ENCODE measurements at places on chromosomes 5 and 9.

- no peak for DNase-seq
Measured at GRCh38 chr9:18673179-18673578, 199.2 kb downstream of the ADAMTSL1 start.

- DNase-seq: no peak
Measured at GRCh38 chr5:502325-503079, 21.7 kb downstream of the SLC9A3 start.

DNA sequence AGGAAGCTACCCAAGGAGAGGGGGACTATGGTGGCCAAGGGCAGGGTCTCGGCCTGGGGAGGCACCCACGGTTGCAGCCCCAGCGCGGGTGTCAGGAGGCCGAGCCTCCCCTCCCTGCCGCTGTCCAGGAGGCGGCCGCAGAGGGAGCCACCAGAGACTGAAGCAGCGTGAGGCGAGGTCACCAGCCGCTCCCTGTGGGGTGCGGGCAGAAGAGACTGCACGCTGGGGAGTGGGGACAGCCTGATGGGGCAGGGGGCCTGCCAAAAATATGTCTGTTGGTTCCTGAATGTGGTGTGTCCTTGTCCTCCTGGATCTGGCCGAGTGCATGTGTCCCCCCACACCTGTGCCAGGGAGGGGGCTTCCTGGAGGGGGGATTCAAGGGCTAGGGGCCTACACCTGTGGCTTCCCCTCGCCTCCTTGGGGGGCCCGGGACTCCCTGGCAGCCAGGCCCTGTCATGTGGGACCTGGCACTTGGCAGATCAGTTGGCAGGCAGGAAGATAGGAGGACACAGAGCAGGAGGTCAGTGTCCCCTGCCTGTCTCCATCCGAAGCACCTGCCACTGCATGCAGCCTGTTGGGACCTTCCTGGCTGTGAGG, 131.2 kb downstream of the DAB2IP start:
- DNase-seq: no peak

GRCh38 chr9:82991671-82992070, 71.3 kb downstream of the RASEF start:
- no peak for DNase-seq

DNA sequence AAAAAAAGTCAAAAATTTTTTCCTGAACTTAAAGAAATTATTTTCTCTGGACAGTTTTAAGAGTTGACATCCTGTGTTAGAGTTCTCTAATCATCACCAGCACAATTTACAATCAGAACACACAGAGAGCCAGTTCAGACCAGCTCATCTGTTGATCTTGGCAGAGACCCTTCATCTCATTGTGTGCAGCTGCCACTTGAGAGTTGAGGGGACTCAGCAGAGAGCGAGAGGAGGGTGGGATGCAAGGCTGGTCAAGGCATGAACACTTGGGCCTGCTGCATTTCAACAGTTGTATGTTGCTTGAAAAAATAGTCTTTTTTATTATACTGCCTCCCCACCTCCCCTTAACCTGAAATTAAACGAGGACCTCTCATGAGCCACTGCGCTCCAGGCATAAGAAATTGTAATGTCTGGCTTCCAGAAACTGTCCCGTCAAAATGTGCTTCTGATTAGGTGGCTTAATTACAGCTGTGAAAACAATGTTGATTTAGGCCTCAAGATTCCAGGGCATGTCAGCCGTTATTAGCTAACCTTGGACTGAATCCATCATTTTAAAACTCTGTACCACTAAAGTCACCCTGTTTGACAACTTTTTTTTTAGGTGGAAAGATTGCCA, 383.6 kb downstream of the CCDC171 start:
- peak; percentile 89 for DNase-seq

All from AG10803 (cell line).